ENCODE measurements at places on chromosomes 4 and X.

GRCh38 chr4:143701365-143701764 lies 890 bp upstream of the FREM3 start:
- DNase-seq = no peak

DNA sequence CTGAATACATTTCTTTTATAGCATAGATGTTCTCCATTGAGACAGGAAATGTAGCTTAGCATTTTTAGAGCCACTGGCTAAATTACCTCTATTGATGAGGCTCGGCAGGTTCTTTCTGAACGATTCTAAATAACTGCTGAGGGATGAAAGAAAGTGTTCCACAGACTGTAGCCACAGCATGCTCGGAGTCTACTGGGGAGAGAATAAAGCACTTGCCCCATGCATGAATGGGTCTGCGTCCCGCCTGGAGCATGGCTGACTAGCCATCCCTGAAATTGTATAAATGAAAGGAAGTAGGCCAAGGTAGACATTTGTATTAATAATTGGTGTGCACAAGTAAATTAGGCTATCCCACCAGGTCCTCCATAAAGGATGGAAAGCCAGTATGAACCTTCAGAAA lies 269.8 kb downstream of the COL25A1 start:
- no peak for DNase-seq

DNA sequence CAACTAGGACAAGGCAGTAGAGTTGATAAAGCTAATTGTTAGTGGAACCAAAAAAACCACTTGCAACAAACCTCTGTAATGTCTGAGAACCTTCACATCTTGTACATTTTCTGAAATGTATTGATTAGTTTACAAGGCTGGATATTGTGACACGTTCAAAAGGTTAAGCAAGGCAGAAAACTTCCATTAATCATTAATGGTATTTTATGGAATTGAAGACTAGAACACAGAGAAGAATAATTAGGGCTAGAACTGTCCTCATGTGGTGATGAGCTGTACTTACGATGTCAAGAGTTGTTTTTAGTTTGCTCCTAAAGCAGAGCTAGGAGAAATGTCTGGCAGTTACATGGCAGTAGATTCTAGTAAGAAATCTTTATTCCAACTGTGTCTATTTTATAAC lies 12.3 kb downstream of the GC start:
- DNase-seq = no peak

DNA sequence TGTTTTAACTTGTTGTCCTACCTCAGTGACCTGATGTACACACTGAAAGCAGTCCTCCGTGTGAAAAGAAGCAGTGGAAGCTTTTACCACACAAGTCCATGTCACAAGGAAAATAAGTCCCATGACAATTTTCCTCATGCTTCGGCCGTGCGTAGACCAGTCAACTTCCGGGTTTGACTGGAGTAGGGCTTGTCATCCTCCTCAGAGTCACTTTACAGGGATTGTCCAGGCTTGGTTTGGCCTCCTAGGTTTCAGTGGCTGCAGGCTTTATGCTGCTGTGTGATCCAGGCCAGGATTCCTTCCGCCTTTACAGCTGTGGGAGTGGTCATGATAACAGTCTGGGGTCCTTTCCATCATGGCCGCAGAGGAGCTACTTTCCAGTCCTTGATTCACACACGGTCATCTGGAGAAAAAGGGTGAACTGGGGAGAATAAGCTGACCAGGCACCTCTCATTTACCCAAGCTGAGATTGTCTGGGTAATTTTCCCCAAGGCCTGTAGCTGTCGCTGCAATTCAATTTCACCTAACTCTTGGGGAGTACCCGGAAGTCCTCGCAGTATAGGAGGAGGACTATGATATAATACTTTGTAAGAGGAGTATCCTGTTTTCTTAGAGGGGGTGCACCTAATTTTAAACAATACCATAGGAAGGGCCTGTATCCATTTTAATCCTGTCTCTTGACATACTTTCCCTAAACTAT lies 206.1 kb upstream of the KLF8 start:
- DNase-seq = no peak

DNA sequence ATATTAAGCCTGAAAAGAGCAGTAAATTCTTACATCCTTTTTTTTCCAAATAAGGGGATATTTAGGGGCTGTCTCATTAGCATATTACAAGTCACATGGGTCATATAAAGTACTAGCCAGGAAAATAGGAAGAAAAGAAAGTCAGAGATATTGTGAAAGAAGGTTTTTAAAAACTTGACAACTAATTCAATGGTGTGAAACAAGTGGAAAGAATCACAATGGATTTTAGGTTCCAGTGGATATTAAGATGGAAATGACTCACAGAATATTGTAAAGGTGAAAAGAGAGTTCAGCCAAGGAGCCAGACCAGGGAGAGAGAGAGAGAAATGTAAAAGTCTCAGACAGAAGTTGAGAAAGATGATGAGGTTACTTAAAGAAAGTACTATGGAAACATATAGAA lies 297.2 kb downstream of the IQCM start:
- no peak for DNase-seq

DNA sequence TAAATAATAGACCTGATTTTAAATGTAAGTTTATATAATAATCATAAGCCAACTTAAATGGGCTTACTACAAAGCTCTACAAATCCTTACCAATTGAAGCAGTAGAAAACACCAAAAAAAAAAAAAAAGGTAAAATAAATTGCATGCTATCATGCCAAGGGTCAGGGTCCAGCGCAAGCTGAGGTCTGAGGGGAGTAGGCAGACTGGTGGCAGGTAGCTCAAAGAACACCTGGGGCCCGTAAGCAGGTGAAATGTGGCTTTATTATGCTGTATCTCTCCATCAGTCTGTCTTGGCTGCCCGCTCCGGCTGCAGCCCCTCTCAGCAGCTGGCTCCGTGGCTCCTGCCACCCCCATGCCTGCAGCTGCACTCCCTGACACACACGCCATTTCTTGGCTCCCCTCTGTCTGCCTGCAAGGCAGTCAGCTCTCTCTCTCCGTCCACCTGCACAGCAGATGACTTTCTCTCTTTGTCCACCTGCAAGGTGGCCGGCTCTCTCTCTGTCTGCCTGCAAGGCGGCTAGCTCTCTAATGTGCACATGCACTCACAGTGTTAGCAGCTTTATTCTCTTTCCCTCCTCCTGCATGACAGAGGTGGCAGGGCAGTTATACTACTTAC lies 209.4 kb upstream of the UGT8 start:
- no peak for DNase-seq

DNA sequence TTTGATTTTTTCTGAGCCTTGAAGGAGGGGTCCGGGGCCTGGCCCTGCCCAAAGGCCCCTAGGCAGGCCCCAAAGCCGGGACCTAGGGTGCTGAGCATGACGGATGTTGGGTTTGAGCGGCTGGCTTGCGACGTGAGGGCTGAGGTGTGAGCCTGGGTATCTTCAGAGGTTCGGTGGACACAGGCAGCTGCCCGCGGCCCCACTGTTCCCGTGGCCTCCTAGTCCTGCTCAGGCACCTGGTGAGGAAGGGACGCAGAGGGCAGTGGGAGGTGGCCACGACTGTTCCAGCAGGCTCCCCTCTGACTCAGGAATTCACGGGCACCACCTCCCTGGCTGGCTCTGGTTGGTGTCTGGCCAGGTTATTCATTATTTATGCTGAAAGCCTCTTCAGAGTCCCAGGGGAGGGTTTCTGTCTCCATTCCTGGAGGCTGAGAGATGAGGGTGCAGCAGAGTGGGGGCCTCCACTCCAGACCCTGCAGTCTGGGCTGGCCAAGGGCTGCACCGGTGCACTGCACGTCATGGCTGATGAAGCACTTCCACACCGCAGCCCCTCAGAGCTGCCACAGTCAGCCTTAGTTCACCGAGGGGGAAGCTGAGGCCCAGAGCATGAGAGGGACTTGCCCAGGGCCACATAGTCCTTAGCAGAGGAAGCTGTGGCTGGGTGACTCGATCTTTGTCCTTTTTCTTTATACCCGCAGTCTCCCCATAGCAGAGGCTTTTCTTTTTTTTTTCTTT lies 2.2 kb downstream of the MSANTD1 start:
- DNase-seq = no peak

DNA sequence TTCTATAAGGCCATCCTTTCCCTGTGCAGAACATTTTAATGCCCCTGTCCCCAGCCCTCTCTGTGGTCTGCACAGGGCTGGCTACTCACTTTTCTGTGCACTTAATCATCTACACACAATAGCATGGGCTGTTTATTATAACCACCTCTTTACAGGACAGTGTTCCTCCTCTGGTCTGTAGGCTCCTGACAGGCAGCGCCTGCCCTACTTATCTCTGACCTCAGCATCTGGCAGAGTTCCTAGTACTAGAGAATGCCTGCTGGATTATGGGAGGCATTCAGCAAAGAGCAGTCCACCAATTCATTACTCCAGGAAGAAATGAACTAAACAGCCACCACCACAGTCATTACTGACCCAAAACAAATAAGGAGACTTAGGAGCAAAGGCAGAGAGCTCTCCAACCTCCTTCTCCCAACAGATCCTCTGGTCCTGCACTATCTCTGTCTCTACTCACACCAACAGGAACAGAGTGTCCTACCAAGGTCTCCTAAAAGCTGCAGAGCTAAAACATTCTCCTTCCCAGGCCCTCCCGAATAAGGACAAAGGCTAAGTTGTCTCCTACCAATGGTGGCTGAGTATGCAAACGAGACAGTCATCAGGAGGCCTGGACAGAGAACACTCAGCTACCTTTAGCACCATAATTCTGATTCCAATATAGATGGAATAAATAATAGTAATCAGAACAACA lies 279.2 kb downstream of the QDPR start:
- DNase-seq = no peak

GRCh38 chrX:57286507-57287251 lies at the start of gene FAAH2:
FAAH2 (plus strand) TSS chrX:57286706; CDS start chrX:57286826, 120 bp downstream.
- no peak for DNase-seq

- DNase-seq = no peak
These were observed 300.9 kb upstream of the HS3ST1 start for GRCh38 chr4:11729548-11729947.

DNA sequence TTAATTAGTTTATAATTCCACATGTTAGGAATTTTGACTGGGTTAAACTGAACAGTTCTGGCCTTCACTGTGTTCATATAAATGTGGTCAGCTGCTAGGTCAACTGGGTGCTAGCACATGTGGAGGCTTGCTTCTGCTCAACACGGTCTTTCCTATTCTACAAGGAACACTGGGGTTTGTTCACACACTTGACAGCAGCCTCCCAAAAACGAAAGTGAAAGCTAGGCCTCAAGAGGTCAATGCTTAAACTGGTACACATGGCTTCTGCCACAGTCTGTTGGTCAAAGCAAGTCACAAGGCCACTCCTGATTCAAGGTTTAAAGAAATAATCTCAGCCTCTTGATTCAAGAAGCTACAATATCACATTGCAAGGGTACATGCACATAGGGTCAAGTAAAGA lies 126.5 kb downstream of the QDPR start:
- peak; percentile 33 for DNase-seq

DNA sequence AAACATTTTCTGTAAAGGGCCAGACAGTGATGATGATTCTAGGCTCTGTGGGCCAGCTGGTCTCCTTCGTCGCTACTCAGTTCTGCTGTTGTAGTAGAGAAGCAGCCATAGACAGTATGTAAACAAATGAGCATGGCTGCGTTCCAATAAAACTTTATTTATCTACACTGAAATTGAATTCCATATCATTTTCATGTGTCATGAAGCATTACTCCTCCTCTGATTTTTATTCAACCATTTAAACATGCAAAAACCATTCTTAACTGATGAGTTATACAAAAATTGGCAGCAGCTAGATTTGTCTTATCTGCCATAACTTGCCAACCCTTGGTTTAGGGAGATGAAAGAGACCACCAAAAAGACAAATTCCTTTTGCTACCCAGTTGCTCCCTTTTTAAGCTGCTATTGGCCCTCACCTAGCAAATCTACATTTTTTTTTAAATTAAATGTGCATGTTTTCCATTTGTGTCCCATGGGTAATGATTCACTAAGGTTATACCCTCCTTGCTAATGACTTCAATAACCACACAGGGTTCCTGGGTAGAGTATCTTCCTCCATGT lies 309.9 kb downstream of the DHX15 start:
- no peak for DNase-seq
